Thyroid gland (tissue), 4 donors: ENCODE measurements at places on chromosomes 7 and 10.

GRCh38 chr10:89478739-89479654 lies 56.4 kb downstream of the SLC16A12 start:
- H3K36me3 ChIP-seq: no peaks in the 10 kb centered on the region
- H3K4me3 ChIP-seq: no peak overlapping the region
- H3K4me1 ChIP-seq: peaks cover 86% of the 10 kb centered on the region
- H3K27me3 ChIP-seq: no peaks in the 10 kb centered on the region
- peak overlapping the region; percentile 98 for H3K27ac ChIP-seq
- no peak for DNase-seq

DNA sequence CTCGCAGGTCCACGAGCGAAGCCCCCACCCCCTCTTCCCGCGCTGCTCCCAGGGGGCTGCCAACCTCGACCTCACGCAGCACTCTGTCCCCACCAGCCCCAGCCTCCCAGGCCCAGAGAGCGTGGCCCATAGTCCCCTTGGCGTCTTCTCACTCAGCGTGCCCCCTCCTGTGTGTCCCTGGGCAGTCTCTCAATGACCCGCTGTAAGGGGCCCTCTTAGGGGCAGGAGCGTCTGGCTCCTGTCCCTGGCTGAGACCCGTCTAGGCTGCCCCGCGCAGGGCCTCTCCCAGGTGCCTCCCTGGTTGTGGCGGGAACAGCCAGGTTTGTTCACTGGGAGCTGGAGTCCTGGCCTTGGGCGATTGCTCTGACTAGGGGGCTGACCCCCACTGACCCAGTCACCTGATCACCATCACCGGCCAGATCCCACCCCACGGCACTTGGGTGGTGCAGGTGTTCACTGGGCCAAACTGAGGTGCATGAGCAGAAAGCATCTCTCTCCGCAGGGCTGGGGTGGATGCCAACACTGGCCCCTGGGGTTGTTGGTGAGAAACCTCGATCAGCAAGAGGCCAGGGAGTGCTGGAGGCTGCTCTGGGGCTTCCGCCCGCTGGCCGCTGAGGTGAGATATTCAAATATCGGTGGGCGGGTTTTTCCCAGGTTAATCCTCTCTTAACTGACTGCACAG lies 12.6 kb upstream of the WDFY4 start:
- no peaks in the 10 kb centered on the region for H3K4me1 ChIP-seq
- no peaks in the 10 kb centered on the region for H3K27me3 ChIP-seq
- no peaks in the 10 kb centered on the region for H3K36me3 ChIP-seq
- no peak for DNase-seq
- H3K4me3 ChIP-seq: no peak overlapping the region

GRCh38 chr7:153193144-153193595 lies 433.6 kb downstream of the ACTR3B start:
- H3K4me3 ChIP-seq: no peak overlapping the region
- no peaks in the 10 kb centered on the region for H3K36me3 ChIP-seq
- peaks cover 8% of the 10 kb centered on the region for H3K4me1 ChIP-seq
- no peaks in the 10 kb centered on the region for H3K27me3 ChIP-seq

DNA sequence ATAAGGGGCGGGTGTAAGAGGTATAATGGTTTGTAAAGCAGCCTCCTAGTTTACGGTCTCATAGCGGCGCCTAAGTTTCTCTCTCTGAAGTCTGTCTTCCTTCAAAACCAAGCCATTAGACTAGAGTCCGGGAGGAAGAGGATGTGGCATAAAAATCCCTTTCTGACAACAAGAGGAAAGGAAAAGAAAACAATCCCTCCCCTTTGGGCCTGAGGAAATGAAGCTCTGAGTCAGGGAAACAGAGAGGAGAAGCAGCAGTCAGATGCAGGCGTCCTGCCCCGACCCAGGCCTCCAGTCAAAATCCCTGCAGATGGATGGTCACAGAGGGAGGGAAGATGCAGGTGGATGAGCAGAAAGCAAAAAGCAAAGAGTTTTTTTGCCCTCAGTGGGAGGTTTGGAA lies 23.7 kb downstream of the PARP12 start:
- H3K4me3 ChIP-seq: no peak overlapping the region
- H3K27me3 ChIP-seq: no peaks in the 10 kb centered on the region
- peaks cover 22% of the 10 kb centered on the region for H3K36me3 ChIP-seq
- H3K27ac ChIP-seq: no peak overlapping the region
